Stimulated activated CD8-positive, alpha-beta memory T cell treated with anti-CD3 and anti-CD28 coated beads, Interleukin-7, amount 100 ng/mL, for 1 hour (primary cell): ENCODE measurements at places on chromosomes 1 and 21.

DNA sequence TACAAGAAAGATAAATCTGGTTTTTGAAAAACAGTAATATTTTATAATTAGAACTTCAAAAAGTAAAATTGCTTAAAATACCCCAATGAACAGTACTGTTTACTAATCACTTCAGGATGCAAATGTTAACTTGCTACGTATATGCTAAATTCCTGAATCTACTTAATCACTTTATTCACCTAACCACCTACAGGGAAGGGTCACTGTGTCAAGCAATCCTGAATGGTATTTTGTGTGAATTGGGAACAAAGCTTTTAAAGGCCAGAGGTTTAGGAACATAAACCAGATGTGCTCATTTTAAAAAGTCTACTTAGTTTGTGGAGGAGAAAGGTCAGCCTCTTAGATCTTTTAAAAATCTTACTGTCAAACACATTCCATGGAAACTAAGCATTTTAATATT is 1143.0 kb upstream of the ADGRL2 start:
- DNase-seq, result no peak

DNA sequence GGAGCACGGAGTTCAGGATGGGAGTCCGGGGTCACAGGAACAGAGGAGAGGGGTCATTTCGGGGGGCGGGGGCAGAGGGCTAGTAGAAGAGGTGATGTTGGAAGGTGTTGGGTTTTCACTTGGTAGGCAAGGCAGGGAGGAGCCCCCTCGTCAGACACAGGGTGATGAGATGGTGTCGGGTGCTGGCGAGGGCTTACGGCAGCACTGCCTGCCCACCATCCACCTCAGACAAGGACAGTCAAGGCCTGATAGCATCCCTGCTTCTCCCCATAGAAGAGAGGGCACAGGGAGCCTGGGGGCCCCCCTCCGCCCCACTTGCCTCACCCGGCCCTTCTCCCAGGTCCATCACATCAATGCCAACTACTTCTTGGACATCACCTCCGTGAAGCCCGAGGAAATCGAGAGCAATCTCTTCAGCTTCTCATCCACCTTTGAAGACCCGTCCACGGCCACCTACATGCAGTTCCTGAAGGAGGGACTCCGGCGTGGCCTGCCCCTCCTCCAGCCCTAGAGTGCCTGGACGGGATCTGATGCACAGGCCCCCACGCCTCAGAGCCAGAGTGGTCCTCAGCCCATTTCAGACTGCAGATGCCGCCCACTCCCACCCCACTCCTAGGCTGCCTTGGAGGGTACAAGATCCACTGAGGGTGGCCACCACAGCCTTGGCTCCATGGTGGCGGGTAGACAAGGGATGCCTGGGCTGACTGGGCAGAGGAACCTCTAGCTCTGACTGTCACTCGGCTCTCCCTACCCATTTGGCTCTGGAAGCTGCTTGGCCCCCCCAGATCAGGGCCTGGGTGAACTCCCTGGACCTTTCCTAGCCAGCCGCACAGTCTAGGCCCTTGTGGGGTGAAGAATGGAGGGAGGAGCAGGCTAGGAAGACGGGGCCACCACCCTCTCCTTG is 4.3 kb upstream of the MTFR1L start:
- DNase-seq, result no peak

DNA sequence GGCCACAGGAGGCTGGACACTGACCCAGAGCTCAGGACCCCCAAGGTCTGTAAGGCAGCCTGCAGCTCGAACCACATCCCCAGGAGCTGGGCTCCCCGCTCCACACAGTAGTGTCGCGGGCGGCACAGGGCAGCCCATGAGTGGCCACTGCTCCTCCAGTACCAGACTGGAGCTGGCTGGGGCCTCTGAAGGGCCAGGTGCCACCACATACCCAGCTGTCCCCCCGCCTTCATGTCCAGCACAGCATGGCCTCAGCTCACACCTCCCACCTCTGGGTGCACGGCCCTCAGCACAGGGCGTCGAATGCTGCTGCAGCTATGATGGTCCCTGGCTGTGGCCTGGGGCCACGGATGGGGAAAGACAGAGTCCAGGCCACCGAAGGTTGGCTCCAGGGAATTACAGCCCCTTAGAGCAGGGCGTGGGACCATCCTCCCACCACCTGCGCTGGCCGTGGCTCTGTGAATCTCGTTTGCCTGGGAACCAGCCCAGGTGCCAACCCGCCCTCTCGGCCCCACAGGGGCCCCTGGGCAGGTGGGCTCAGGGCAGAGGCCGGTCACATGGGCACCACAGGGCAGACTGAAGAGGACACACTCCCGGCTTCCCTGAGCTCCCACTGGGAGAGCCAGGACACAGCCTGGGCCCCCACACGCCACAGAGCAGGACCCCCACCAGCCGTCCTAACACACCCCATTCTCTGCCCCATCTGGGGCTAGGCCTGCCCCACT is 2.1 kb upstream of the TNFRSF4 start:
- DNase-seq, result no peak

- DNase-seq, result no peak
Observed at GRCh38 chr1:109877776-109878175, 32.9 kb upstream of the CSF1 start.

DNA sequence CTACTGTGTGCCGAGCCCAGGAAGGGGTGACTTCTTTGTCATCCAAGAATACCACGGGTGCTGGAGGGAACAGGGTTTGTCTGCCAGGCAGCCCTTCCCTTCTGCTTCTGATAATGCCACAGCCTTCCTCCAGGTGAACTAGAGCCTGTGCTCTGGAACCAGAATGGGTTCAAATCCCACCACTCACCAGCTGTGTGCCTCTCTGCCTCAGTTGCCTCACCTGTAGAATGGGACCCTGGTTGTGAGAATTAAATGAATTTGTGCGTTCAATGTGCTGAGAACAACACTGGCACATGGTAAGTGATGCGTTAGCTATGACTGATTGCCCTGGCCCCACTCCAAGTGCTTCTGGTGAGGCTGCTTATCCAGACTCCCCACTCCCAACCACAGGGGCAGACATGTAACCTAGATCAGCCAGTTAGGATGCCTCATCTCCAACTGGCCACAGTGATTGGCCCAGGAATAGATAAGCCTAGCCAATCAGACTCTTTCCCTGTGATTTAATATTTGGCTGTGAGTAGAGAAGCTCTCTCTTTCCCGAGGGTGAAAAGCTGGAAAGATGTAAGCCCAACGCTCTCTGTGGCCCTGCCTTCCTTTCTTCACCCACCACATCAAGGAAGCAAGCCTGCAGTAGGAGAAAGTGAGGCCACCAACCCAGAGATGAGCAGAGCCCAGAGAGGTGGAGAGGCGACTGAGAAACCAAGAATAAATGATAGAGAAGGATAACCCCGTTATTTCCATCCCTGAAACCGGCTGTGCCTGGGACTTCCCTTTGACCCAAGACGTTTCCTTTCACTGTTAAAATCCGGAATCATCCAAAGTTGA is 20.8 kb upstream of the LAPTM5 start:
- DNase-seq, result no peak

DNA sequence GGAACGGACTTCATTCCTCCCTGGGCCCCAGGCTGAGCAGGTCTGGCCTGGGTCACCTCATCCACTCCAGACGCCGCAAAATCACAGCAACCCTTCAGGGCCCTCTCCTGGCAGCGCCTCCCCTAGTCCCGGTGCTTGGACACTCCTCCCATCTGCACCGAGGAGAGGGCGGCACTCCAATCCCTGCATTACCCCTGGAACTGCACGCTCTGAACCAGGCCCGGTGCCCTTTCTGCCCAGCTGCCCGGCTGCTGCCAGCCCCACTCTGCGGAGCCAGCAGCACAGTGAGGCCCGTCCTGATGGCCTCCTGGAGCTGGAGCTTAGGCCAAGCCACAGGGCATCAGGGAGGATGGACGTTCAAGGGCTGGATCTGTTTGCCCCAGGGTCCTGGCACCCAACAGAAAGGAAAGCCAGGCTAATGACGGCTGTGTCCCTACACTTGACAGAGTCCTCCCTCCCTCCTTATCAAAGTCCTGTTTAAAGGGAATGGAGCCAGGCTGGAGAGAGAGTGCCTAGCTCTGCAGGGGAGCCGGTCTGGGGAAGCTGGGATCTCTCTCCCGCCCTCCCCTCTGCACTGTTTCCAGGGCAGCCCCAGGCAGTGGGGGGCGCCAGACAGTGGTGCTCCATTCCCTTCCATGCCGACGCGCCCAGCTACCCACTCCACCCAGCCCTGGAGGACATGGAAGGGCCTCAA is 12.7 kb downstream of the COL6A2 start:
- no peak for DNase-seq

- DNase-seq, result no peak
Observed at GRCh38 chr1:56507925-56508522, 71.3 kb downstream of the PLPP3 start.

DNA sequence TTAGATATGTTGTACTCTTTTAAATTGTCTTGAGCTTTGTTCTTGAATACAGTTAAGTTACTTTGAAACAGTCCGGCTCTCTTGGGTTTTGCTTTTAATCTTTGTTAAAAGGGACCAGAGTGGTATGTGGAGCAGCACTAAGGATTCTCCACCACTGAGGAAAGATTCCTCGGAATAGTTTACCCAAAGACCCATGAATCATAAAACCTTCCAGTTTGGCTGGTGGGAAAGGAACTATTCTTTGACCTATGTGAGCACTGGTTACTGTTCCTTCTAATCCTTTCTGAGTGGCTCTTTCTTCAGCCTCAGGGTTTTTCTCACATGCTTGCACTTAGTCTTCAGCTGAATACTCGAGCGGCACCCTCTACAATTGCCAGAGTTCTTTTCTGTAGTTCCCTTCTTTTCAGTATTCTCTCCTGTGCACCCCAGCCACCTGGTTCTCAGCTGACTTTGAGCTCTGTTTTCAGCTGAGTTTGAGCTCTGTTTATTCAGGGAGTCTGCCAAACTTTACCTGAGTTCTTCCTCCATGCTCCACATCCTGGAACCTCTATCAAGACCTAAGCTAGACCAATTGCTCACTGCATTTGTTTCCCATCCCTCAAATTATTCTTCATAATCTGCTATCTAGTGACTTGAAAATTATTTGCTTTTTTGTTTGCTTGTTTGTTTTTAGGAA is 253.8 kb upstream of the PLXNA2 start:
- no peak for DNase-seq

- DNase-seq, result no peak
Observed at GRCh38 chr1:186494832-186495271, 33.9 kb upstream of the PDC start.

DNA sequence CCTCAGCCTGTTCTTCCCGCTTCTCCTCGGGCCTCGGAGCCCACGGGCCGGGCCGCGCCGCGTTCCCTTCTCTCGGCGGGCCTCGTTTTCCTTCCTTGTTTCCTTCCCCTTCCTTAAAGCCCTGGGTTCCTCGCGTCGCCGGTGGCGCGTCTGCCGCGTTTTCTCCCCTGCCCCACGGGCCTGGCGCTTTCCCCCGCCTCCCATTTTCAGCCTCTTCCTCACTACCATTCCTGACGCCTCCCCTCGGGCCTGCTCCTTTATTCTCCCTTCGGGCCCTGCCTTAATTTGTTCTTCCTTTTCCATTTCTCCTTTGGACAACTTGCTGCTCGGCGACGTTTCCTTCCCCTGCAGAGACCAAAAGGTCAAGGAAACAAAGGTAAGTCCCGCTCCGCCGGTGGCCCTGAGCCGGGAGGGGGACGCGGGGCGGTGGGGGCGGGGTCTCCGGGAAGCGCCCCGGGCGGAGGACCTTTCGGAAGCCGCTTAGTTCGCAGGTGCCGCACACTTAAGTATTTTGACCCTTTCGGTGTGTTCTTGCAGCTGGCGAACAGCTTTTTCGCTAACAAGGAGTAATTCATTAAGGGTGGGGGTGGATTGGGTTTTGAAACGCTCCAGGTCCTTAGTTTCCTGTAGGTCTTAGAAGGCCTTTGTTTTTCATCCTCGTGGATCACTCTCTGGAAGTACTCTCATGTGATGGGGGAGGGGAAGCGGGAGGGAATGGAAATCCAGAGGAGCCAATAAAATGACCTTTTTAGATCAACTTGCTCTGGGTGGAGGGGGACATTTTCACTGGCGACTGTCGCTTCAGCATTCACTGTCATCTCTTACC is 780 bp downstream of the YTHDF2 start:
- peak; percentile 14 for DNase-seq

GRCh38 chr1:100862591-100862990 is 32.1 kb downstream of the EXTL2 start:
- DNase-seq, result no peak
